Activated T-cell treated with anti-CD3 and anti-CD28 coated beads for 4 hours (primary cell): ENCODE measurements at places on chromosomes 6 and 20.

- no peak for DNase-seq
These were observed 814.8 kb downstream of the MAFB start for GRCh38 chr20:39874049-39874893.

GRCh38 chr6:61558796-61559195 is 727.2 kb downstream of the KHDRBS2 start:
- no peak for DNase-seq

- no peak for DNase-seq
These were observed 66.6 kb downstream of the FAM83B start for GRCh38 chr6:54913211-54913610.

DNA sequence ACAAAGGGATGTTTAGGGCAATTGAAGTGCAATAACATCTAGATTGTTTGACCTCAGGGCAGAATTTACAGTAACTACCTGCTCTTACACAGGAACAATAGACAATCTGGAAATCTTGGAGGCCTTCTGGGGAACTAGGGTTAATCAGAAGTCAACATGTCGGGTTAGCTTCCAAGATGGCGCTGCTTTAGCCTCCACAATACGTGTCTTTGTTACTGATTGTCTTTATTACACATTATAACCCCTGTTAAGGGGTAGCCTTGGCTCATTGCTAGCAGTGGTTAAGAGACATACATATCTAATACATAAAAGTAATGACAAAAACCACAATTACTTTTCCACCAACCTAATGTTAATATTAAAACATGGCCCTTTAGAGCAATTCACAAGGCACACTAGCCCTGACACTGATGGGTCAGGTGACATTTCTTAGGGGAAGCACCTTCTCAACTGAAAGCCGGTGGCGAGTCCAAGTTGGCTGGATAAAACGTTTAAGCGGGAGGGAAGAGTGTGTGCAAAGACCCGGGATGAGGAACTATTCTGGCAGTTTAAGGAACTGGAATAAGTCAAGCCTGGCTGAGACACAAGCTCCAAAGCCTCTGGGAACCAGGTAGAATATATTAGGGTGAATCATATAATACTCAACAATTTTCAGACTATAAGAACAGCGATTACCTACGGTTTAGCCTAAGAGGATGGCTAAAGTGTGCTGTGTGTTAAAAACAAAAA is 236.9 kb downstream of the BCAS1 start:
- DNase-seq = no peak

GRCh38 chr6:99362678-99363268 is 13.3 kb upstream of the FAXC start:
- no peak for DNase-seq

DNA sequence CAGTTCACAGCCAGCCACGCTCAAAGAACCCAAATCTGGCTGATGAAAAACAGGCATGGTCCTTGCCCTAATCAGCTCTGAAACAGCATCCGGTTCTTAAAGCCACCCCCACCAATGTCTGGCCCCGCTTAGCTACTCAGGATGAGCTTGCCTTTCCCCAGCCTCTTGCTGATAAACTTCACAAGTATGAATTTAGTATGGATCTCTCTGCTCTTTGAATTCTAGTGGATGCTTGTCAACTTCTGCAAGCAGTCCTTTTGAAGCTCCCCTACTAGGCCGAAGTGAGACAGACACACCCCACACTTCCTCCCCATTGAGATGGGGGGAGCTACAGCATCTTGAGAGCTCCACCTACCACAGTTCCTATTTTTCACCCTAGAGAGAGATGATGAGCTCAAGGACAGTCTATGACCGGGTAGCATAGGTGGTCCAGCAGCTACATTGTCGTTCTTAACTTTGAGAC is 36.7 kb downstream of the EBF4 start:
- DNase-seq = no peak

DNA sequence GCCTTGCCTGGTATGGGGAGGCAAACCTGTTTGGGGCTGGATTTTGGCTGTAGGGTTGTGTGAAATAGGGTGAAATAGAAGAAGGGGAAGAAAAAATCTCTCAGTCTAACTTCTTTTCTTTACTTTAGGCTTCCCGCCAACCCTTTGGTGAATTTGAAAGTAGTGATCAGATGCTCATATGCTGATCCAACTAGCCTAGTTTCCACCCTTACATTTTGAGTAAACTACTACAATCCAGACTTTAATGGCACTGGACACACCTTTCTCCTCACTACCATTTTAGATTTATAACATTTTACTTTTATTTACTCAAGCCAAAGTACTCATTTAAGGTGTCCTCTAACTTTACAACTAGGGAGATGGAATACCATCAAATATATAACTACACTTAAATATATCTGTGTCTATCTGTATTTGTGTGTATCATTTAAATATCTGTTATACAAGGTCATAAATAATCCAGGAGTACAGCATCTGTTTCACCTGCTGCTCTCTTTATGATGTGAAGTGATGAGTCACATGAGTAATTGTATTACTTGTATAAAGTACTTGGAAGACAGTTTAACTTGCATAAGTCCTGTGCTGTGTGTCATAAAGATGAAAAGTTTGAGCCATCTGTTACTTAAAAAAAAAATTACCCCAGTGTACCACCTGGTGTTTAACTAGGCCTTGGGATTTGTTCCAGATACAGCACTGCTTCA is 172.1 kb downstream of the CDKAL1 start:
- no peak for DNase-seq

GRCh38 chr6:25966711-25967110 is 4.1 kb downstream of the TRIM38 start:
- DNase-seq = no peak

GRCh38 chr6:116482780-116483179 is 21.6 kb downstream of the CALHM6 start:
- DNase-seq = no peak
